ENCODE measurements at places on chromosomes 12 and 14. TPM values are rescaled to one million over a fixed set of nuclear protein-coding genes. Genes with fewer than 3 reads are reported as not detected.

A2M gene
- not detected for total RNA-seq

KERA gene
- total RNA-seq, result not detected

SYNDIG1L gene
- not detected for total RNA-seq

CD69 gene
- 158 TPM for total RNA-seq

TPH2 gene
- total RNA-seq, result not detected

- H3K4me3 ChIP-seq, result no peak overlapping the region
- H3K4me1 ChIP-seq, result no peaks in the 10 kb centered on the region
- H3K36me3 ChIP-seq, result no peaks in the 10 kb centered on the region
- no peak overlapping the region for H3K27ac ChIP-seq
Observed at GRCh38 chr12:84166812-84167211, 745.8 kb downstream of the SLC6A15 start.

- no peak overlapping the region for H3K4me3 ChIP-seq
- H3K27ac ChIP-seq, result no peak overlapping the region
- H3K4me1 ChIP-seq, result peaks cover 5% of the 10 kb centered on the region
- H3K27me3 ChIP-seq, result peaks cover 6% of the 10 kb centered on the region
Observed at GRCh38 chr14:101221549-101222160, 318.1 kb upstream of the RTL1 start.

DNA sequence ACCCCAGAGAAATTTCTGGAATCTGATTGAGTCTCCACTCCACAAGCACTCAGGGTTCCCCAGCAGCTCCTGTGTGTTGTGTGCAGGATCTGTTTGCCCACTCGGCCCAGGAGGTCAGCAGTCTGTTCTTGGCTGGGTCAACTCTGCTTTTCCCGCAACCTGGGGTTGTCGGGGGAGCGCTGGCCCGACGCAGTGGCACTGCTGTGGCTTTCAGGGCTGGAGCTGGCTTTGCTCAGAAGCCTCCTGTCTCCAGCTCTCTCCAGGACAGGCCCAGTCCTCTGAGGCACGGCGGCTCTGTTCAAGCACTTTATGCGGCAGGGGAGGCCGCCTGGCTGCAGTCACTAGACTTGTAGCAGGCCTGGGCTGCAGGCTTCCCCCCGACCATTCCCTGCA lies 23.7 kb downstream of the P2RX4 start:
- H3K27me3 ChIP-seq, result no peaks in the 10 kb centered on the region
- H3K4me3 ChIP-seq, result no peak overlapping the region
- no peak overlapping the region for H3K27ac ChIP-seq
- DNase-seq, result no peak

DNA sequence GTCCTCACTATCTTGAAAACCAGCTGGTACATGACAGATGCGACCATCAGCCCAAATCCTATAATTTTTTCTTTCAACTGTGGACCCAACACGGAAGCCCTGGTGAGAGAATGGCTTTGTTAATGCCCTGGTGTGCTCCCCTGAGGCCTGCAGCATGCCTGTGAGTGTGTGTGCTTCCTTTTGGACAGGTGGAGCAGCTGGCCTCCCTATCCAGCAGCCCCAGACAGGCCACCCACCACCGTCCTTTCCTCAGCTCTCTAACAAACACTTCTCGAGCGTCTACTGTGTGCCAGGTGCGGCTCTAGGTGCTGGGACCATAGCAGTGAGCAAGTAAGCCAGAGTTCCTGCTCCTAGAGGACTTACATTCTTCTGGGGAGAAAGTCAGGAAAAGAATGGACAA lies 78.9 kb upstream of the GZMB start:
- H3K36me3 ChIP-seq, result no peaks in the 10 kb centered on the region
- no peak overlapping the region for H3K27ac ChIP-seq
- H3K4me1 ChIP-seq, result peaks cover 11% of the 10 kb centered on the region
- H3K27me3 ChIP-seq, result peaks cover 35% of the 10 kb centered on the region
- no peak for DNase-seq

GRCh38 chr12:124497039-124497438 lies 70.4 kb downstream of the NCOR2 start:
- H3K4me3 ChIP-seq, result no peak overlapping the region
- peaks cover 51% of the 10 kb centered on the region for H3K4me1 ChIP-seq
- no peak overlapping the region for H3K27ac ChIP-seq
- no peaks in the 10 kb centered on the region for H3K27me3 ChIP-seq
- peaks cover 4% of the 10 kb centered on the region for H3K36me3 ChIP-seq

- H3K4me3 ChIP-seq, result no peak overlapping the region
- H3K36me3 ChIP-seq, result no peaks in the 10 kb centered on the region
- no peak for DNase-seq
Observed at GRCh38 chr12:132543298-132544079, 53.5 kb downstream of the FBRSL1 start.

DNA sequence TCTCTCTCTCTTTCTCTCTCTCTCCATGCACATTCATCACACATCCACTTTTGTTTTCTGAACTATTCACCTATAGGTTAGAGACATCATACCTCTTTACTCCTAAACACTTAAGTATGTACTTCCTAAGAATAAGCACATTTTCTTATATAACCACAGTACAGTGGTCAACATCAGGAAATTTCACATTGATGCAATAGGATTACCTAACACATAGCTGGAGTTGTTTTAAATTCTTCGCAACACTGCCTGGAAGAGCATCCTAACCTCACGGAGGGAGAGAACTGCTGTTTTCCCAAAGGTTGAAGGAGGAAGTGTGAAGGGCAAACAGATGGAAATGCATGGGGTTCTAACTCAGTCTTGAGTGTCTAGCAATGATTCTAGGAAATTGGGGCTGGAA lies 159.2 kb downstream of the SYT1 start:
- no peak for DNase-seq
- no peaks in the 10 kb centered on the region for H3K36me3 ChIP-seq
- H3K27ac ChIP-seq, result no peak overlapping the region
- H3K4me3 ChIP-seq, result no peak overlapping the region
- no peaks in the 10 kb centered on the region for H3K27me3 ChIP-seq

DNA sequence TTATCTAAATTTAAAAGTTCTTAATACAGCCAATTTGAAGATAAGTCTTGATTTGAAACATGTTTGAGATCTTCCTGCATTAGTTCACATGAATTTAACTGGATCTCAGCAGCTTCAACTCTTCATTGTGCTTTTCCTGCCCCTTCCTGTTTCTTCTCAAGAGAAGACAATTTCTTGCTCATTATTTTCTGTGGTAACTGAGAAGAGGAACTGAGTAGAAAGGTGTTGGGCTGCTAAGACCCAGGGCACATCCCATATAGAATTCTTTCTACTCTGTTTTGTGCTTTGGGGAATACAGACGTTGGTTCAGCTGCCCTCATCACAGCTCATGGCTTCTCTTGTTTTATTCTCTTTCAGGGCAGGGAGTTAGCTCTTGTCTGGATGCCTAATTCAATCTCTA lies 110.2 kb downstream of the SNAPC1 start:
- DNase-seq, result no peak
- H3K36me3 ChIP-seq, result peaks cover 4% of the 10 kb centered on the region
- H3K27me3 ChIP-seq, result peaks cover 32% of the 10 kb centered on the region
- H3K4me3 ChIP-seq, result no peak overlapping the region
- H3K4me1 ChIP-seq, result no peaks in the 10 kb centered on the region

DNA sequence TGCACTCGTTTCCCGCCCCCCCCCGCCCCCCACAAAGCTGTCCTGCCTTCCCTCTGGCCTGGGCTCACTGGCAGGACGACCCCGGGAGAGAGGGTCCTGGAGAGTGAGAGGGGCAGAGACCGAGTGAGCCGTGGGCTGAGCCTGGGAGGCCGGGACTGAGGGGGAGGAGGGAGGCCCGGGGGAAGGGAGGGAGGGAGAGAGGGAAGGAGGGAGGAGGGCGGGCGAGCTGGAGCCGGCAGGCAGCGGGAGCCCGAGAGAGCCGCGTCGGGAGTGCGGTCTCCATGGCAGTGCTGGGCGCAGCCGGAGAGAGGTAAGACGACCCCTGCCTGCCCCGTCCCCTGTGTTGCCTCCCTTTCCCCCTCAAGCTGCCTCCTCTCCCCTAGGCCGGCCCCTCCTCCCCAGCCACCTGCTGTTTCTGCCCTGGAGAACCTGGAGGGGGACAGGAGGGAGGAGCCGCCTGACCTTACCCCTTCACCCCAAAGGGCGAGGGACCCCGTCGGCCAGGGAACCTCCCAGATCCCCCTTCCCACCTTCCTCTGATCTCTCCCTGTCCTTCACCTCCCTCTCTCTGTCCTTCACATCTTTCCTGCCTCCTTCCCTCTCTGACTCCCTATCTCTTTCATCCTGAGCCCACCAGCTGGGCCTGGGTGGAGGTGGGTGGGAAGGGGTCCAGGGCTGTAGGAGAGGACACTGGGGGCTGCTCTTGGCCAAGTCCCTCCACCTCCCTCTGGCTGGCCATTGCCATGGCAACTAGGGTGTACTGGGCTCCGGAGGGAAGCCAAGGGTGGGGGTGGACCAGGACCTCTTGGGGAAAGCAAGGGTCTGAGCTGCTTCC lies at the start of gene GPR162:
TSS of gene GPR162 (plus strand) at position 231 of the 835 bp plus-strand sequence. CDS start 2,078 bp downstream, outside the sequence.
- peaks cover 6% of the 10 kb centered on the region for H3K36me3 ChIP-seq
- no peak within 1 kb of the TSS for H3K27ac ChIP-seq
- H3K4me3 ChIP-seq, result peak within 1 kb of the TSS; percentile 57
- H3K27me3 ChIP-seq, result peaks cover 37% of the 10 kb centered on the region

DNA sequence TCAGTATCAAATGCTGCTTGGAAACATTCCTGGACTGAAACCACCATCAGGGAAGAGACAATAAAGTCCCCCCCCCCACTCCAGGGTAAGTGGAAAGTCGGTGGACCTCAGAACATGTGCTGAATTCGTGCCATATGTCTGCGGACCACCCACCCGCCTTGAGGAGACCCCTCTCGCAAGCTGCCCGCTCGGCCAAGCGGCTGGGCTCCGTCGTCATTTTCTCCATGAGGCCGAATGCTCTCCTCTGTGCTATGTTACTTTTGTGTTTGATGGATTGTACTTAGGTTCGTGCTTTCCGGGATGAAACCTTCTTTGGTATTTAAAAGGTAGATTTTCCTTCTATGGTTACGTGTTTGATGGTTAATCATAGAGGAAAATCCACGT lies 136.2 kb upstream of the RTL1 start:
- no peaks in the 10 kb centered on the region for H3K36me3 ChIP-seq
- H3K4me1 ChIP-seq, result no peaks in the 10 kb centered on the region
- no peak overlapping the region for H3K4me3 ChIP-seq
- DNase-seq, result no peak
- H3K27me3 ChIP-seq, result no peaks in the 10 kb centered on the region

- no peak overlapping the region for H3K27ac ChIP-seq
- no peaks in the 10 kb centered on the region for H3K27me3 ChIP-seq
- H3K4me1 ChIP-seq, result peaks cover 23% of the 10 kb centered on the region
- H3K4me3 ChIP-seq, result no peak overlapping the region
- H3K36me3 ChIP-seq, result no peaks in the 10 kb centered on the region
- no peak for DNase-seq
Observed at GRCh38 chr12:116595186-116595585, 36.0 kb downstream of the MAP1LC3B2 start.

- H3K27me3 ChIP-seq, result no peaks in the 10 kb centered on the region
- peaks cover 6% of the 10 kb centered on the region for H3K36me3 ChIP-seq
- no peak overlapping the region for H3K4me3 ChIP-seq
- DNase-seq, result no peak
- peaks cover 65% of the 10 kb centered on the region for H3K4me1 ChIP-seq
- H3K27ac ChIP-seq, result peak overlapping the region; percentile 64
Observed at GRCh38 chr12:42235426-42235825, 2.6 kb downstream of the YAF2 start.

DNA sequence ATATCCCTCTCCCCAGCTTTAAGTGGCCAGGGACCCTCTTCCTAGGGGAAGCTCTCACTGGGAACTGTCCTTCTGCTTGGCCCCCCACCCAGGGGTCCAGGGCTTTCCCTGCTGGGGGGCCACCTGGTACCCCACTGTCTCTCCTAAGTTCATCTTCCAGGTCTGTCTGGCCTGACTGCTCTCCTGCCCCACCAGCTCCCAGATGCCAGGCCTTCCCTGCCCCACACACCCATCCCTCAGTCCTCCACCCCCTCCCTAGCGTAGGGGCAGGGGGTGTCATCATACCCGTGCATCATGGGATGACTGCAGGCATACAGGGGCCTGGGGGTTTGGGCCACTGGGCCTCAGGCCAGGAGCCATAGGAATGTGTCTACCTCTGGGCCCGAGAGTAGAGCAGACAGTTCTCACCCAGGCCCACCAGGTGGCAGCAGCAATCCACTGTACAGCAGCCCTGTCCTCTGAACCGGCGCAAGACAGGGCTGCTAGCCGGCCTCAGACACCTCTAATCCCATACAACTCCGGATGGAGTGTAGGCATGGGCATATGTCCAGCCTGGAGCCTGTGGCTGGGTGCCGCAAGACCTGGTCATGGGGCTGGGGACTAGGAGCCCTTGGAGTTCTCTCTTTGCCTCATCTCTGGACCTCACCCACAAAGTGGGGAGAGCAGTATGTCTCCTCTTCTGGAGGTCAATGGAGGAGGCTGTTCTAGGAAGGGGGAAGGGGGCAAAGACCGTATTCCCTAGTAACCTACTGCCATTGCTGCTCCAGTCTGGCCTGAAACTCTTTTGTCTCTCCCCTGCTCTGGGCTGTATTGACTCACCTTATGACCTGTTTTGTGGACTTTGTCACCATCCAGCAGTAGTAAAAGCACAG lies 10.0 kb upstream of the SMARCD1 start:
- peak; percentile 87 for DNase-seq
- H3K36me3 ChIP-seq, result no peaks in the 10 kb centered on the region
- H3K27ac ChIP-seq, result peak overlapping the region; percentile 14
- no peak overlapping the region for H3K4me3 ChIP-seq

DNA sequence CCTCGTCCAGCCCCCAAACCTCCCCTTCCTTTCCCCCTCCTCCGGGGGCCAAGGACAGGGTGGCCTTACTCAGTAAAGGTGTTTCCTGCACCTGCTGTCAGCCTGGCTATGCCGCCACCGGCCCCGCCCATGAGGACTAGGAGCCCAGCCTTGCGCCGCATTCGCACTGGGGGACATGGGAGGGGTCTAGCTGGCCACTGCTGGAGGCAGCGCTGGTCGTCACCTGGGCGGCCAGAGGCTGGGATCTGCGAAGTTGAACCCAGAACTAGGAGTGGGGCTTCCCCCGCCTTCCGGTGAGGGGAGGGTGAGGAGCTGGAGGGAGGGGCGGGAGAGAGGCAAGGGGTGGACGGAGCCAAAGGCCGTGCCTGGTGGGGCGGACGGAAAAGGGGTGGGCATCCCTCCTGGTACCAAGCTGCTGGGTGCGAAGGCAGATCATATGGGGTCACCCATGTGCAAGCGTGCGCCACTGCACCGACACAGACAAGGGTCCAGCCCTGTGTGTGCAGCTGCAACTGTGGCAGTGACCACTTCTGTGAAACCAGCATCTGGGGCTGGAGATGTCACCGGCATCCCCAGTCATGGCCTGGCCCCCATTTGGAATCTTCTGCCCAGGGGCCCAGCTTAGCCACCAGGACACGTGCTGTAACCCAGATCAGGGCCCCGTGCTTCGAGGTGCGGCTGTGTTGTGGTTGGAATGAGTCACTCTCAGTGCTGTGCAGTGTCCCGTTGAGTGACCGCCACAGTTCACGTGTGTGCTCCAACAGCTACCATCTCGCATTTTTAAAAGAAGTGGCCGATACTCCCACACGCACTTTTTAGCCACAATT lies 8.5 kb downstream of the AMN start:
- no peaks in the 10 kb centered on the region for H3K36me3 ChIP-seq
- H3K27ac ChIP-seq, result no peak overlapping the region
- no peaks in the 10 kb centered on the region for H3K4me1 ChIP-seq
- H3K4me3 ChIP-seq, result no peak overlapping the region

- H3K27me3 ChIP-seq, result no peaks in the 10 kb centered on the region
- no peaks in the 10 kb centered on the region for H3K36me3 ChIP-seq
- H3K27ac ChIP-seq, result no peak overlapping the region
- H3K4me3 ChIP-seq, result no peak overlapping the region
Observed at GRCh38 chr12:12331244-12331771, 18.7 kb downstream of the MANSC1 start.

- no peak for DNase-seq
- peaks cover 2% of the 10 kb centered on the region for H3K36me3 ChIP-seq
- no peaks in the 10 kb centered on the region for H3K27me3 ChIP-seq
- H3K27ac ChIP-seq, result no peak overlapping the region
- H3K4me3 ChIP-seq, result no peak overlapping the region
Observed at GRCh38 chr14:82776958-82777357, 1243.3 kb upstream of the SEL1L start.
